ENCODE measurements at places on chromosomes 7 and 10.

- no peak for DNase-seq
Observed at GRCh38 chr10:72460284-72460876, 105.7 kb upstream of the DNAJB12 start.

GRCh38 chr10:45219416-45219815, 96.0 kb downstream of the OR13A1 start:
- DNase-seq = no peak

- no peak for DNase-seq
Observed at GRCh38 chr7:131827421-131827820, 271.0 kb upstream of the PODXL start.

- DNase-seq = no peak
Observed at GRCh38 chr7:29194206-29194593, 375 bp upstream of the CHN2 start.

- DNase-seq = no peak
Observed at GRCh38 chr10:125768219-125768855, 7.3 kb downstream of the MMP21 start.

GRCh38 chr10:69600761-69601330, 27.6 kb upstream of the NEUROG3 start:
- DNase-seq = no peak

- no peak for DNase-seq
Observed at GRCh38 chr7:1691096-1691495, 21.0 kb downstream of the ELFN1 start.

GRCh38 chr10:131678171-131678570, 222.6 kb upstream of the PPP2R2D start:
- no peak for DNase-seq

GRCh38 chr7:32318300-32319011, 171.7 kb downstream of the LSM5 start:
- DNase-seq = no peak

DNA sequence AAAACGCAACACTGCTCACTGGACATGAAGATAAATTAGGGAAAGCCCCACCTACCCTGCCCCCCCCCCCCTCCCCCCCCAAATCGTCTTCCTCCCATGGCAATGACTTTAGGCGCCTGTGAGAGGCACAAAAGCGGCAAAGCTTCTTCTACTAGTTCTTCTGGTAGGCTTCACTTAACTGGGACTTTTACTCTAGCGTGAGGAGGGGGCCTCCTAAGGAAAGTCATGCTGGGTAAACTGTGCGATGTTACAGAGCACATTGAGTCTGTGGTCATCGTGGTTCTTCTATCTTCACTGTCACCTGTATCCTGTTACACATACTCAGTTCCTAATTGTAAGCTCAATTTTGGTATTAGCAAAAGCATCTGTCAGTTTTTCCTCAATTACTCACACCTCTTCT, 25.1 kb downstream of the HSPB1 start:
- no peak for DNase-seq

DNA sequence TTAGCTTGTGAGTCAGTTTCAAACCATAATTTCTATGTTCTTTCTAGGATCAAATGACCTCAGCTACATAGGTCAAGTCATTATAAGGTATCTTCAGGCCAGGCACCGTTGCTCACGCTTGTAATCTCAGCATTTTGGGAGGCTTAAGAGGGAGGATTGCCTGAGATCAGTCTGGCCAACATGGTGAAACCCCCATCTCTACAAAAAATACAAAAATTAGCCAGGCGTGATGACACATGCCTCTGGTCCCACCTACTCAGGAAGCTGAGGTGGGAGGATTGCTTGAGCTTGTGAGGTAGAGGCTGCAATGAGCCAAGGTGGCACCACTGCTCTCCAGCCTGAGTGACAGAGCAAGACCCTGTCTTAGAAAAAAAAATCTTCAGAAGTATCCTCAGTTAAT, 362.3 kb downstream of the GATA3 start:
- DNase-seq = no peak

DNA sequence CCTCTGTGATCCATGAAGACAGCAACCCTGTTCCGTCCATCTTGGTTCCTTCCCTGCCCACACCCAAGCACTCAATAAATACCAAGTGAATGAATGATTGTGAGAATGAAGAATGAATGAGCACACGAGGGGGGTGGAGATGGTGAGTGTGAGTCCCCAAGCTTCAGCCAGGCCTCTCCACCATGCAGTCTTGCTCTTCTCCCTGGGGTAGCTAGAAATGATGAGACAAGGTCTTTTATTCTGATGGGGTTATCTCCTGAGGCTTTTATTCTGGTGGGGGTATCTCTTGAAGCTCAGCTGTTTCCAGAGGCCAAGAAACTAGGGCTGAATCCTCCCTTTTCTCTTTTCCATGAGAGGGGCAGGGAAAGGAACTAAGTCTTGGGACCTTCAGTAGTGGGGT, 57.0 kb downstream of the ELFN1 start:
- no peak for DNase-seq

DNA sequence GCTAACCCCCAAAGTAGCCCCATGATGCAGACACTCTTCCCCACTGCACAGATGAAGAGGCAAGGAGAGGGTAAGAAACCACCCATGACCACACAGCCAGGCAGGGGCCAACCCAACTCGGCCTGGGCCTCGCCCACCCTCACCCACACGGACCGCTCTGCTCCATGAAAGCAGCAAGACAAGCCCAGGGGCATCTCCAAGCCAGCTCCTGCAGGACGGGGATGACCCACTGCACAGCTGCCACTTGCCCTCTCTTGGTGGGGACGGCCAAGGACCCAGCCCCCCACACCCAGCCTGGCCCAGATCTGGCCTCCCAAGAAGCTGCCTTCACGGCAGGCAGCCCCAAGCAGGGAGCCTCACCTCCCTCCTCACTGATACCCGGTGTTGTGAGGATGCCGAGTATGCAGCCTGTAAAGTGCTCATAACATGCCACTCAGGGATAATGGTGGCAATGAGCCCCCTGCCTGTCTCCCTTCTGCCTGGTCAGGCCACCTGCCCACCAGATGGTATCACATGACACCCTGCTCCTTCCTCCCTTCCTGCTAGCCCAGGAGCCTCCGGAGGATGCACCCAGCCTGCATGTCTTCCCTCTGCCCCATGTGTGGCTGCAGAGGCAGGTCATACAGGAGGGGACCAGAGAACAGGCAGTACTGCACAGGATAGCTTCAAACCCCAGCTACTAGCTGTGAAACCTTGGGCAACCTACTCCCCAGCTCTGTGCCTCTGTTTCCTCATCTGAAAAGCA, 23.3 kb downstream of the OGDHL start:
- DNase-seq = no peak

- no peak for DNase-seq
Observed at GRCh38 chr7:152502813-152503790, 67.3 kb upstream of the KMT2C start.

GRCh38 chr7:80440883-80441282, 71.0 kb downstream of the GNAT3 start:
- no peak for DNase-seq

DNA sequence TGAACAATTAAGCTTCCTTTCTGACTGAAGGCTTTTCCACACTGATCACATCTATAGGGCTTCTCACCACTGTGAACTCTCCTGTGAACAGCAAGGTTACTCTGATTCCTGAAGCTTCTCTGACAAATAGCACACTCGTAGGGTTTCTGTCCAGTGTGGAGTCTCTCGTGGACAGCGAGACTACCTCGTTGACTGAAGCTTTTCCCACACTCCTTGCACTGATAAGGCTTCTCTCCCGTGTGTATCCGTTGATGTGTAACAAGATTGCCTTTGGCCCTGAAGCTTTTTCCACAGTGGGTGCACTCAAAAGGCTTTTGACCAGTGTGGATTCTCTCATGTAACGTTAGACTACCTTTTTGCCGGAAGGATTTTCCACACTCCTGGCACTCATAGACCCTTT, 4.4 kb downstream of the ZNF32 start:
- no peak for DNase-seq

DNA sequence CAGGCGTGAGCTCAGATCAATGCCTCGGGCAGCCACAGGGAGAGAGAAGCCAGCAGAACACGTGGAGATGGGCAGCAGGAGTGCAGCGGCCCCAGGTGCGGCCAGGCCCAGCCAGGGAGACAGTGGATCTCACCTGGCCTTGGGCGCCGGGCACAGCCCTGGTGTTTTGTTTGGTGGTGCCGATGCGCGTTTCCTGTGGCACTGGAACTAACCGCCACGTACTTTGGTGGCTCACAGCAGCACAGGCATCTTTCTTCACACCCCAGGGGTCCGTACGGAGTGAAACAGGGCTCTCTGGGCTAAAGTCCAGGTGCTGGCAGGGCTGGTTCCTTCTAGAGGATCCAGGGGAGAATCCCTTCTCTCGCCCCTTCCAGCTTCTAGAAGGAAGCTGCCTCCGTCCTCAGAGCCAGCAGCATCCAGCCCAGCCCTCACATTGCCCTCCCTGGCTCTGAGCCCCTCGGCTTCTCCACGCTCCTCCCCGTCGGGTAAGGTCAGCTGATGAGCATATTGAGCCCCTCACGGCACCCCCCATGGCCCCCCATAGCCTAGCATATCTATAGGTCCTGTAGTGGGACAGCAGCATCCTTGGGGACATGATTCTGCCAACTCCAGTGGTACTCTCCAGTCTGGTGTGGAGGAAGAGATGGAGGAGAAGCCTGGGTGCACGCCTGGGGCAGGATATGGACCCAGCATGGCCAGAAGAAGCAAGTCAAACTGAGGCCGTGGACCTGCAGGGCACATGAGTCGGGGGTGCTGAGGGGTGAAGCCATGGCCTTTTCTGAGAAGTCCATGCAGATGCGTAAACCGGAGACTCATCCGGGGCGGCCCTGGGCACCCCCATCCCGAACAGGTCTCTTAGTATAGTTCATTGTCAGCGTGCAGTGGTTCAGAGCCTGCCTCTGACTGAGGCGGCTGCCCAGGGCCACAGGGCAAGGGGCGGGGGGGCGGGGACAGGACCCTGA, 43.4 kb upstream of the PPP2R2D start:
- DNase-seq = no peak

- DNase-seq = no peak
Observed at GRCh38 chr10:104780165-104780564, 139.1 kb downstream of the SORCS3 start.

- no peak for DNase-seq
Observed at GRCh38 chr10:44995914-44996669, 4.6 kb upstream of the ZNF22 start.

GRCh38 chr7:157477550-157478212, 140.9 kb downstream of the DNAJB6 start:
- no peak for DNase-seq

GRCh38 chr10:131831561-131831960, 69.2 kb upstream of the PPP2R2D start:
- no peak for DNase-seq

DNA sequence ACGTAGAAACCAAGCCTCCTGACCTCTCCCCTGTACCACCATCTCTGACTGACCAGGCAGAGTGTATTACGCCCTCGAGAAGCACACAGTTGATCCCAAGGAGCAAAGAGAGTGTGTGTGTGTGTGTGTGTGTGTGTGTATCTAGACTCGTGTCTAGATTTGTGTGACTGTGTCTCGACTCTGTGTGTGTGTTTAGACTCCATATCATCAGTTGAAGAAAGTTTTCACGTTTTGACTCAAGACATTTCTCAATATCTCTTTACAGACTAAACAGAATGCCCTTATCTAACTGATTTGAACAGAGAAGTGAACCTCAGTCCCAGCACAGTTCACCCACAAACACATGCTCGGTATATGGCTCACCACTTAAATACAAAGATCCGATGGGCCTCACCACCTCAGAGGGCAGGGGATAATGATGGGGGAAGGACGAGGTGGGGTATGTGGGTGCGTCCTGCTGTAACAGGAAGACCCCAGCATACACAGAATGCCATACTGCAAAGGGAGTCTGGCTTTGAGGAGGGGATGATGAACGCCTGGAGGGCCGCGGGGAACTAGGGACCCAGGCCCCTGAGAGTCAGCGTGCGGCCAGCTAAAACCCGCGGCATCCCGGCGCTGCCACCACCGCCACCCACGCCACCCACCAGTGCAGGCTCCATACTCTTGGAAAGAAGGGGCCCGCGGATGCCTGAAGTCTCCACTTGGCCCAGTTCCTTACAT, 780 bp downstream of the ALDH18A1 start:
- no peak for DNase-seq

DNA sequence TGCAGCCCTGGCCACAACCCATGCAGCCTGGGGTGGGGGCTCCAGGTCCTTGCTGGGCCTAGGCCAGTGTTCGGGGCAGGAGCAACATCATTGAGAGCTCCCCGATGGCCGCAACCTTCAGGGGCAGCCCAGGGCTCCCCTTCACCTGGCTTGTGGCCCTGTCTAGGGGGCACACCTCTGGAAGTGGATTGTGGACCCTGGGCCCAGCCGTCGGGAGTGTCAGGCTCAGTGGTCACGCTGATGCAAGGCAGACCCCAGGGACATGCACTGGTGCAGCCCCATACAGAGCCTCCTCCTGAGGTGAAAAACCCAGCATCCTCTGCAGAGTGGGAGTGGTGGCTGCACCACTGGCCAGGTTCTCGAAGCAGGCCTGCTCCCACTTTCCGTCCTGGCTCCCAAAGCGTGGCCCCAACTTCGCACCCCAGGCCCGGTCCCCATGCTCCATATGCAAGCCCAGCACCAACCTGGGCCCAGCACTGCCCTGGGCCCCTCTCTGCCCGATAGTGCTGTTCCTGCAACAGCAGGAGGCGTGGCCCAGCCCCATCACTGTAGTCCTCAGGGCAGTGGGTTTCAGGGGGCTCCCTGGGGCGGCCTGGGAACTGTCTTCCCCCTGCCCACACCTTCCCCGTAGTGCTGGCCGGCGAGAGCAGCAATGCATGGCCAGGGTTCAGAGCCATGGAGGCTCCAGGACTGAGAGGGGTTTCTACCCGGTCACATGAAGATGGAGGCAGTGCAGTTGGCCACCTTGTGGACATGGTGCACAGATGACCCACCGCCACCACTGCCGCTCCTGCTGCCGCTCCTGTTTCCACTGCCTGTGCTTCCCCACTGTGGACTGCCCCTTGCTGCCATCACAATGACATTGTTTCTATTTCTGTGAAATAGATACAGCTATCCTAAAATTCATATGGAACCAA, 303.9 kb upstream of the NRG3 start:
- DNase-seq = no peak

DNA sequence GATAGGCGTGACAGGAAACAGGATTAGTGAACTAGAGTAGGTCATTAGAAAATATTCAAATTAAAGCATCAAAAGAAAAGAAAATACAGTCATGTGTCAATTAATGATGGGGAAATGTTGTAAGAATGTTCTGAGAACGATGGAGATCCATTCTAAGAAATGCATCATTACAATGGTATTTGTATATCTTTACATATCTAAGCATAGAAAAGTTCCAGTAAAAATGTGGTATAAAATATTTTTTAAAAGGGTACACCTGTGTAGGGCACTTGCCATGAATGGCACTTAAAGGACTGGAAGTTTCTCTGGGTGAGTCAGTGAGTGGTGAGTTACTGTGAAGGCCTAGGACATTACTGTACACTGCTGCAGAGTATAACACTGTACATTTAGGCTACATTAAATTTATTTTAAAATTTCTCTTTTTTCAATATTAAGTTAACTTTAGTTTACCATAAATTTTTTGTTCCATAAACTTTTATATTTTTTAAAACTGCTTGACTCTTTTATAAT, 282.5 kb downstream of the BMPER start:
- DNase-seq = no peak

GRCh38 chr10:94183666-94184264, 179.0 kb downstream of the NOC3L start:
- no peak for DNase-seq
